ENCODE measurements at places on chromosomes 7 and 10.

GRCh38 chr7:142579946-142580345 is 169.3 kb upstream of the PRSS1 start:
- no peak for DNase-seq

- DNase-seq = no peak
These were observed 22.6 kb downstream of the PFKFB3 start for GRCh38 chr10:6225263-6225814.

GRCh38 chr7:155399577-155399976 is 58.4 kb upstream of the EN2 start:
- no peak for DNase-seq

DNA sequence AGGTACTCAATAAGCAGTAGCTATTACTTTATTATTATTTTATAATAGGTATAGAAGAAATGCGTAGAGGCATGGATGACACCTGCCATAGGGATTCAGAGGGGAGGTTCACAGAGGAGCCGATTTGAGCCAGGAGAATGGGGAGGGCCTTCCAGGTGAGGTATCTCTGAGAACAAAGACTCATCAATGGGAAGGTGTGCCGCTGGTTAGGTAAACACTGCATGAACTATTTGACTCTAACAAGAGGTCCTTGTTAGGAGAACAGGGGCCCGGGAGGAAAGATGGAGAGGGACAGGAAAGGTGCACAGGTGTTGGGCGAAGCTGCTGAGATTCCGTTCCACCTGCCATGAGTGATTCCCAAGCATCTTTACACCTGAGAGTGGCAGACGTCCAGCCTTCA is 41.8 kb upstream of the TMEM273 start:
- DNase-seq = no peak

GRCh38 chr7:40777730-40778312 is 643.0 kb downstream of the SUGCT start:
- DNase-seq = no peak

DNA sequence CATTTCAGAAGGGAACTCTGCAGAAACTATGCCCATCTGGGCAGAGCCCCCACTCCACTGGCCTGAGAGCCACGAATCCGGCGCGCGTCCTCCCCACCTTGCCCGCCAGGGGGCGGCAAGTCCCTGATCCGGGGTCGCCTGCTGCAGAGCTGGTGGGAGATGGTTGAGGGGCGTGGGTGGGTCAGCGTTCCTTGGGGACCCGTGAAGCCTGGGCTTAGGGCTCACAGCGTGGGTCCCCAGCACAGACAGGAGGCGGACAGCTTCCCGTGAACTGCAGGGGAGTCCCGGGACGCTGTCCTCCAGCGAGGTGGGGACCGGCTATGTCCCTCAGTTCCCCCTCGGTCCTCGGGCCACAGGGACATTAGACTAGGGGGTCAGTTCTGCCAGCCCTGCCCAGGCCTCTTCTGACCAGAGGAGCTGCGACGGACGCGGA is 585 bp upstream of the POP7 start:
- peak; percentile 92 for DNase-seq

DNA sequence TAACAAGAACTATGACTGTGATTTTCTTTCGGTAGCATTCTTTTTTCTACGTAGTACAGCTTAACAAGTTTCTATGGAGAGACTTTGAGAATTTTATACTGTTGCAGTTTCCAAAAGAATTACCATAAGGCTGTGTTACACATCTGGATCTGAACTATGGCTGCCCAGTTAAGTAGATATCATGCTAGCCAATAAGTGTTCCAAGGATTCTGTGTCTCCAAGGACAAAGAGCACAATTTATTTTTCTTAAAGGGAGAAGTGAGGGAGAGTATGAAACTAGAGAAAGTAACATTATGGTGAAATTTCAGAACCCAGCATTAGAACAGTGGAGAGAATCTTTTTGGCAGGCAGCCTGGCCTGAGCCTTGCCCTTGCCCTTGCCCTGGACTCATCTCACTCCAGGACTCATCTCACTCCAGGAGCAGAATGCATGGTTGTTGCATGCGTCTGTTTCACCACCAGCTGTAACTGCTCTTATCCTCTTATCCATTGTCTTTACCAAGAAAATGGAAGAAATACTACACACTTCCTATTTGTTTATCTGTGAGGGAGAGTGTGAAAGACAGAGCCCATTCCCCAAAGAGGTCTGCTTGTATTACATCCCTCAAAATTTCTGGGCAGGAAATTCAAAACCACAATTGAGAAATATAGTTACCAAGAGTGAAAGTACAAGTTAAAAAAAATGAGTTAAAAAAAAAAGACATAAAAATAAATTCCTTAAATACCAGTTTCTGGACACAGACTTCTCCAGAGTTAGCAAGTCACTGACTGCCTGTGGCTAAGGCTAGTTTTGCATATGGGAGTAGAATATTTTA is 1067.5 kb downstream of the NRG3 start:
- DNase-seq = no peak

GRCh38 chr10:14532473-14533251 is 201.9 kb upstream of the FRMD4A start:
- no peak for DNase-seq

DNA sequence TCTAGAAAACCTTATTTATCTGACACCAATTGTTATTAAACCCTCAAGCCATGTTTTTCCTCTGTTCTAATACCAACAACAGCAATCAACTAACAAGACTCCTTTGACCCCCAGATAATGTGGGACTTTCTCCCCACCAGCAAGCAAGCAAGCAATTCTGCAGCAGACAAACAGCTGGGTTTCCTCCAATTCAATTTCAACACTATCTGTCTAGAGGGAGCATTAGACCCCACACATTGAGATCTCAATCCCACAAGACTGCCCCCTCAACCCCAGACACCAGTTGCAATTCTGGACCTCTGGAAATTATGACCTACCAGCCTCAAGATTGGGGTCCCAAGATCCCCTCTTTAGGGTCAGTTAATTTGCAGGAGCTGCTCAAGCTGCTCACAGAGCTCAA is 89.4 kb upstream of the TMEM26 start:
- no peak for DNase-seq

DNA sequence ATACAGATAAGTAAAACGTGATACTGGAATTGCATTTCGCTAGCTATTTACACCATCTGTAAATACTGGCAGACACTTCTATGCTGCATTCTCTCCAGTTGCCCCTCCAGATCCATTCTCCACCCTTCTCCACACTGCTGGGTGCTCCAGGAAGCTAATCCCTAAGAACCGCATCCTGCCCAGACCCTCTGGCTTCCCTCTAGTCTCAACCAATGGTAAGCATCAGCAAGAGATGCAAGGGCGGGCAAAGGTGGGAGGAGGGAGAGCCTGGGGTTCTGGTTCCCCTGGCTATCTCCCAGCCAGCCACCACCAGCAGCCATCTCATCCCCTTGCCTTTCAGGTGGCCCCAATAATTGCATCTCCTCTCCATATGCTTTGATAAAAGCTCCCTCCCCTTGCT is 84.4 kb downstream of the AMPH start:
- DNase-seq = no peak

DNA sequence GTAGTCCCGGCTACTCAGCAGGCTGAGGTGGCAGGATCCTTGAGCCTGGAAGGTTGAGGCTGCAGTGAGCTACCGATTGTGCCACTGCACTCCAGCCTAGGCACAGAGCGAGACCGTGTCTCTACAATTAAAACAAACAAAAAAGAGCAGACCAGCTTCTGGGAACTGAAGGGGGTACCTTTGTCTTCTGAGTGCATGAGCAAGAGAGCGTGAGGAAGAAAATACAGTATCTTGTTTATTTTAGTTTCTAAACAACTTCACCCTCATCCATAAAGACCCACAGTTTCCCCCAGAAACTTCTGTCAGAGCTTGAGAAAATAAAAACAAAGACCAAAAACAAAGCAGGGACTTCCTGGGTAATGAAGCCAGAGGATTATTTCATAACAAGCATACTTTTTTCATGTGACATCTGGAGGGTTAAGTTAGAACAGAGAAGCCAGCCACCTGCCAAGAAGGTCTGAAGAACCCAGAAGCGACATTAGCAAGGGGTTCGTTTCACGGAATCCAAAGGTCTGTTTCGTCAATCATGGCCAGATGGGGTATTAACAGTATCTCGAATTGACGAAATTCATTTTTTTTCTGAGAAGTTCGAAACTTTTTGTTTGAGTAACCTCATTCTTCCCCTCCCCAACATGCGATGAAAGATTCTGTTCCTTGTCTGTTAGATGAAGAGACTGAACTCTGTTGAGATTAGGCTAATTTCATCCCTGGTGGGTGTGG is 10.2 kb upstream of the IL2RA start:
- DNase-seq = no peak

GRCh38 chr7:123711832-123712293 is 36.9 kb downstream of the WASL start:
- no peak for DNase-seq

GRCh38 chr7:44144968-44145478 is 3.9 kb upstream of the MYL7 start:
- DNase-seq = peak; percentile 63

DNA sequence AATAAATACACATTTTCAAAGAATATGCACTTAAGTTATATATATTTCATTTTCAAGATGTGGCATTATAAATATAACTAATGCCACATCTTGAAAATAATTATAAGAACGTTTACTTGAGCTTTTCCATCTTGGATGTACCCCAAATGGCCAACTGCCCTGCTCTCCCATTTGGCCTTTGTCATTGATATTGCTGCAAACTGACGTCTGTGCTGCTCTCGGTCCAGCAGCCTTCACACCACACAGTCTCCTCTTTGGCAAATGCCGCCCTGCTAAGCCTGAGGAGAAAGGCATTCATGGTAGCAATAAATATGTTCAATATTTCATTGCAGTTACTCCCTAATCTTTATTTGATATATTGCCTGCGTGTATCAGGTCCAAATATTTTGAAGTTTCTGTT is 384.6 kb upstream of the ADARB2 start:
- DNase-seq = no peak

DNA sequence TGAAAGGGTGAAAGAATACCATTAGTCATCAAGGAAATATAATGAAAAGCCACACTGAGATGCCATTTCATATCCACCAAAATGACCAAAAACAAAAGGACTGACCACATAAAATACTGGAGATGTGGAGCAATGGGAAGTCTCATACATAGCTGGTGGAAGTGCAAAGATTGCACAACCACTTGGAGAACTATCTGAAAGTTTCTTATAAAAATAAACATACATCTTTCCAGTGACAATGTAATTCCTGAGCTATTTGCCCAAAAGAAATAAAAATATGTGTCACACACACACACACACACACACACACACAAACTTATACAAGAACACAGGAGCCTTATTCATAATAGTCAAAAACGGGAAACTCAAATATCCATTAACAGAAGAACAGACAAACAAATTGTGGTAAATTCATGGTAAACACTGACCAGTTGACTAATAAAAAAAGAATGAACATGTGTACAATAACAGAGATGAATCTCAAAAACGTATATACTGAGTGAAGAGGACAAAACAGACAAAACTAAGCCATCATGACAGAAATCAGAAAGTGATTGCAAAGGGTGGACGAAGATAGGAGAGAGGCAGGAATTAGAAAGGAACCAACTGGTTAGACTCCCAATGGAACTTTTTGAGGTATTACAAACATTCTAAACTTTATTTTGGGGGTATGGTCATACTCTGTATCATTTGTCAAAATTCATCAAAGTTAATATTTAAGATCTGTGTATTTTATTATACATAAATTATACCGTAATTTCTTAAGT is 21.5 kb downstream of the WASL start:
- DNase-seq = no peak

DNA sequence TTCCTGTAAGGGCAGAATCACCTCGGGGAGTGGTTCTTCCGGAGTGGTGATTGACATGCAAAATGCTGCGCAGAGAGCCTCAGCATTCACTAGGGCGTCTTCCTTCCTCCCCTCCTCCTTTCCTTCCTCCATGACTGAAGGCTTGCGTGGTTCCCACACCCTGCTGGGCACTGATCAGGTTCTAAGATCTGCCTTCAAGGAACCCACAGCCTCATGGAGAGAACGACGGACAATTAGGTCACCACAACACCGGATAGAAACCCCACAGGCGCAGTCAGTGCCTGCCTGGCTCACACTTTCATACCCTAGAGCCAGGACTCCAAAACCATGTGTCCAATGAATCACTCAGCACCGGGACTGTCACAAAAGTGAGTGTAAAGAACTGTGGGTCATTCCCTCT is 131.3 kb downstream of the DPP6 start:
- DNase-seq = no peak

- no peak for DNase-seq
These were observed 74.3 kb upstream of the GNA12 start for GRCh38 chr7:2918406-2918805.

DNA sequence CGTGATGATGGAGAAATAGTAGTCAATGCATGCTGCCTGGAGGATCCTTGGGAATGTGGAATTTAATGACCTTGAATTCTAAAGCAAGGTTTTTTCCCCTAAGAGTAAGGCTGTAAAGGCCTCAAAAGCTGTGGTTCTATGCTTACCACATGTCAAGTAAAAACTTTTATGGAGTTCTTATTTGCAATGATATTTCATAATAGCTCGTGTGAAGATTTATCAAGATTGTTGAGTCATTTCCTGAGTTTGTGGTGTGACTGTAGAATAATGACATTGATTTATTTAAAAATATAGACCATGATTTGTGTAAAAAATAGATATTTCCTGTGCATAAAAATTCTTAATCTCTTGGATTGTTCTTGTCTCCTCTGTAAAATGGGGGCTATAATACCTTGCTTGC is 67.5 kb upstream of the SORCS1 start:
- DNase-seq = no peak

- no peak for DNase-seq
These were observed 634 bp upstream of the OR9A4 start for GRCh38 chr7:141915565-141915964.

DNA sequence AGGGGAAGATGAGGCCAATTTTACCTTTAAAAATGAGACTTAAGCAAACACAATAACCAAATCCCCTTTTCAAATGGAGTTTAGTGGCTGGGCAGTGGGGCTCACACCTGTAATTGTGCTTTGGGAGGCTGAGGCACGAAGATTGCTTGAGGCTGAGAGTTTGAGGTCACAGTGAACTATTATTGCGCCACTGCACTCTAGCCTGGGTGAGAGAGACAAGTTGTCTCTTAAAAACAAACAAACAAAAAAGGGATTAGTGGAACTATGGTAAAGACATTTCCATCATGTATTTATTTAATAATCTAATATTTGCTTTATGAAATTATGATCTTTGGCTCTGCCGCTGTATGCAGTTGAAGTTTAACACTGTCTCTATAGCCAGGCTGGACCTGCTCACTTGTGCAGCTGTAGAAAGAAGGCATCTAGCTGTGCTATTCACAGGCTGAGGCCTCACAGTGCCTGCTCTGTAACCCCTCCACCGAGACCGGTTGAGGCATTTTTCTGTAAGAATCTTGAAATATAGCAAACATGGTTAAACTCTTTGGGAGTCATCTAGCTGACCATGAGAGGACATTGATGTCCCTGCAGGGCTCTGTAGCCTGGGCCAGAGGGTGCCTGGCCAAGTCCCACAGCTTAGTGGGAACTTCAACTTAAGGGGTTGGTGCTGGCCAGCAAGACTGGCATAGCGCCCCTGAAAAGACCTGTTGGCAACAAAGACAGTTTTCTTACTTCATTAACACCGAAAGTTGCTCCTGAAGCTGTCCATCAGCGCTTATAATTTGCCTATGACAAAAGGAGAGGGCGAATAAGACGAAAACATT is 131.8 kb downstream of the BMPER start:
- DNase-seq = no peak
